Activated CD4-positive, alpha-beta T cell treated with anti-CD3 and anti-CD28 coated beads for 48 hours (primary cell): ENCODE measurements at places on chromosomes 13 and 19.

GRCh38 chr13:103671547-103671946, 605.3 kb upstream of the SLC10A2 start:
- no peak for DNase-seq

- no peak for DNase-seq
These were observed 10.5 kb downstream of the KLF5 start for GRCh38 chr13:73069206-73069805.

DNA sequence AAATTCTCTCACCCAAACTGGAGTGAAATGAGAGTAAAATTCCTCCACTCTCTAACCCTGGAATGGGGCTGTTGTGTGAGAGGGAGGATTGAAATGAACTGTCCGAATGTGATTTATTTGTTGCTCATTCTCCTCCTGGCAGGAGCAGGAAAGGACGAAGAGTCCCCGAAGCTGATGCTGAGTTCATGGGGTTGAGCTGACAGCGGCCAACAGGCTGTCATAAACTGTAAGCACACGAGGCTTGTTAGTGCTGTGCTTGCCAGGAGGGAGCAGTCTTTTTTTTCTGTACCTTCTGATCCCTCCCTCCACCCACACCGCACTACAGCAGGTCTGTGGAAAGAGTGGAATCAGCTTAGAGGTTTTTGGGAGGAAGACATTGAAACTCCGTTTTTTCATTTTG, 33.1 kb upstream of the ZNF331 start:
- no peak for DNase-seq

DNA sequence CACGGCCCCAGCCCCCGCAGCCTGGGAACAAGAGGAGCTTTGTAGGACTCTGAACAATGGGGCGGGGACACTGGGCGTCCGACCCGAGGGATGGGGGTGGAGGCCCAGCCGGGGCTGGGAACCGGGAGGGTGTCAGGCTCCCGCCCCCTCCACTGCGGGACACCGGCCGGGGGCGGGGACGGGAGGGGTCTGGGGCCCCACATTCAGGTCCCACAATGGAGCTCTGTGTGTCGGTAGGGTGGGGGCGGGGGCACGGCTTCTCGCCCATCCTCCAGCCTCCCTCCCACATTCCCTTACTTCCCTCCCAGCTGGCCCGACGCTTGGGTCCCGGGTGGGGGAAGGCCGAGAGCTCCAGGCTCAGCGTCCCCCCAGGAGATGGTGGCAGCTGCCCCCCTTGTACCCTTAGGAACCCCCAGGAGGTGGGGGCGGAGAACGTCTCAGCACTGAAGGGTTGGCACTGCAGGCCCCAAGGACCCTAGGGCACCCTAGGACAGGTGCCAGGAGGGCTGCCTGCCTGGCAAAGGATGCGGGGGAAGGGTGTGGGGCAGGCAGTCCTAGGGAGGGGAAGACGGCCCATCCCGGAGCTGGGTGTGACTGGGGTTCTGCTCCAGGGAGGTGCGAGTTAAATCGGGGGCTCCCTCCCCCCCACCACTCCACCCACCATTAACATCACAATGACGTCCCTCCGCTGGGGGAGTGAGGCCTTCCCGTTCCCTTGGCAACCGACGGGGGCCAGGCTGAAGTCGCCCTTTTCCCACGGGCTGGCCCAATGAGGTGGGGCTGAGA, 5.3 kb downstream of the TTYH1 start:
- no peak for DNase-seq

GRCh38 chr13:88840085-88840484, 1168.9 kb downstream of the SLITRK5 start:
- DNase-seq: no peak

DNA sequence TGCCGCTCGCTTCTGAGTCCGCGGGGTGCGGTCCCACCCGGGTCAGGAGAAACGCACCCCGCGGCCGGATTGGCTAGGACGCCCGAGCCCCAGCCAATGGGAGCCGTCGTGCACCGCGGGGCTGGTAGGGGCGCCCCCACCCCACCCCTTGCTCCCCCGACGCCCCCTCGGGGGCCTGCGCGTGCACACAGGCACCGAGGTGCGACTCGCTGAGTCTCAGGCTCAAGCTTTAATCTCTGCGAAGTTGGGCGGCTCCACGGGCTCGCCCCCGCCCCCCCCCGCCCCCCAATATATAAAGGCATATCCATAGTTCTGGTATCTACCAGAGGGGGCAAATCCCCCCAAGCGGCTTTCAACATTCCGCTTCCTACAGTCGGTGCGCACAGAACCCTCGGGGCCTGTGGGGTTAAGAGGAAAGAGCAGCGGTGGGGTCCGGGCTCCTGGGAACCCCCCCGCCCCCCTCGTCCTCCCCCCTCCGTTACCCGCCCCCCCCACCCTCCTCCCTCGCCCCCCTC, at the start of gene COX6B2:
TSS of gene COX6B2 (minus strand) at position 22 of the 515 bp plus-strand sequence. CDS start 198 bp downstream, outside the sequence.
- no peak for DNase-seq

DNA sequence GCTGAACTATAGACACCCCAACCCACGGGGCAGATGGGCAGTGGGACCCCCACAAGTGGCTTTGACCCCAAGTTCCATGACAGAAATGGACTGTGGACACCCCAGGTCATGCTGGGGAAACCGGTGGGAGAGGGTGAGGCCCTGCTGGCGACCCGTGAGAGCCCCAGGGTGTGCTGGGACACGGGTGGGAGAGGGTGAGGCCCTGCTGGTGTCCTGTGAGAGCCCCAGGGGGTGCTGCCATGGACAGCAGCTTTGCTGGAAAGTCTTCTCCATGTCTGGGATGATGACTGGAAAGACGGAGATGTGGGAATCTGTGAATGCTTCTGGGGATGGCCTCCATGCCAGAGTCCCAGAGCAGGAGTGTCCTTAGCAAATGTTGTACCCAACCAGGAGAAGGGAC, 148.4 kb downstream of the URI1 start:
- DNase-seq: no peak

DNA sequence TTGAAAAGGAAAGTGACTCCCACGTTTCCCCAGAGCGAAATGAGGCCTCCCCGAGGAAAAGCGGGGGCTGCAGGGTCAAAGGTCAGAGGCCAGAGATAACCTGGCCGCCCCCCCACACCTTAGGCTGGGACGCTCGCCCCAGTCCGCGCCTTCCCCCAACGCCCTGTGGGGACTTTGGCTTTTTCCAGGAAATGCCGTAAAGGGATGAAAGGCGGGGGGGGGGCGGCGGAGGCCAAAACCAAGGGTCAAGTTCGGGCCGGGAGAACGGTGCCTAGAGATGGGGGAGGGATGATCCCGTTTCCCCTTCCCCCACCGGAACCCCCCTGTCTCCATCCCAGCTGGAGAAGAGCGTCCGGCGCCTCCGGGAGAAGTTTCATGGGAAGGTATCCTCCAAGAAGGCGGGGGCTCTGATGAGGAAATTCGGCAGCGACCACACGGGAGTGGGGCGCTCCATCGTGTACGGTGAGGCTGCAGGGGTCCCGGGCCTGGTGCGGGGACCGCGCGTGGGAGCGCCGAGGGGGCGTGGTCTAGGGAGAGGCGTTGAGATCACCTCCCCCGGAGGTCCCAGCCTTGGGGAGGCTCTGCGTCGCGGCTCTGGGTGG, 575 bp downstream of the SHFL start:
- peak; percentile 57 for DNase-seq

DNA sequence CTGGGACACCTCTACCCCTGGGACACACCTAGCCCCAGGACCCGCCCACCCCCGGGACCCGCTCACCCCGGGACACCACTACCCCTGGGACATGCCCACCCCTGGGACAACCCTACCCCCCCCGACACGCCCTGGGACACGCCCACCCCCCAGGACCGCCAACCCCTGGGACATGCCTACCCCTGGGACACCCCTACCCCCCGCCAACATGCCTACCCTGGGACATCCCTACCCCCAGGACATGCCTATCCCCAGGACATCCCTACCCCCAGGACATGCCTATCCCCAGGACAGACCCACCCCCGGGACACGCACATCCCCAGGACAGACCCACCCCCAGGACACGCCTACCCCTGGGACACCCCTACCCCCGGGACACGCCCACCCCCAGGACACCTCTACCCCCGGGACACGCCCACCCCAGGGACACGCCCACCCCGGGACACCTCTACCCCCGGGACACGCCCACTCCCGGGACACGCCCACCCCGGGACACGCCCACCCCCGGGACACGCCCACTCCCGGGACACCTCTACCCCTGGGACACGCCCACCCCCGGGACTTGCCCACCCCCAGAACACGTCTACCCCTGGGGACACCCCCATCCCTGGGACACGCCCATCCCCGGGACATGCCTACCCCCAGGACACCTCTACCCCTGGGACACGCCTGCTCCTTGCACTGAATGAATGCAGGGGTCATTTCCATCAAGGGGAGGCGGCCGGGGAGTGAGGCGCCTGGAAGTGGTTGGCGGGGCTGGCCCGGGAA, 32.3 kb downstream of the ADPRHL1 start:
- no peak for DNase-seq

GRCh38 chr19:44544031-44544430, 14.6 kb upstream of the CEACAM20 start:
- no peak for DNase-seq

DNA sequence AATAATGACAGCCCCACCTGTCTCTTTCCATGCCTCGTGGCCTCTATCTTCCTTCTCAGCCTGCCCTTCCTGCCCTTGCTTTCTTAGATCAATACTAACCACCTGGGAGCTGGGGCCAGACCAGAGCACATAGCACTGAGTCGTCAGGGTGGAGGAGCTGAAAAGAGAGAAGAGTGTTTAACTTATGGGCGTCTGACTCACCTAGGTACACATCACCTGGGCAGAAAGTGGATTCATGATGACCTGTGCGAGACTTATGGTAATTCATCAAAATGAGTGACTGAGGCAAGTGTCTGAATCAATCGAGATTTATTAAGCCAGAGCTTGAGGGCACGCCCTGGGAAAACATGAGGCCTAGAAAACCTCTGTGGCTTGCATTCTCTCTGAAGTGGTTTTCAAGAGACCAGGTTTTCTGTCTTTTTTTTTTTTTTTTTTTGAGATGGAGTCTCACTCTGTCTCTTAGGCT, 19.2 kb downstream of the CEACAM6 start:
- peak; percentile 67 for DNase-seq

- DNase-seq: no peak
These were observed 5.4 kb downstream of the C19orf47 start for GRCh38 chr19:40342644-40343311.

- no peak for DNase-seq
These were observed 34.2 kb downstream of the TDRD3 start for GRCh38 chr13:60431108-60431700.

GRCh38 chr19:7874076-7874896, at the start of gene PRR36:
Gene PRR36 (minus strand): TSS chr19:7874390. CDS start chr19:7873689, 701 bp downstream.
- peak; percentile 46 for DNase-seq

- peak; percentile 82 for DNase-seq
These were observed 492 bp downstream of the TMEM147 start for GRCh38 chr19:35545855-35546381.

DNA sequence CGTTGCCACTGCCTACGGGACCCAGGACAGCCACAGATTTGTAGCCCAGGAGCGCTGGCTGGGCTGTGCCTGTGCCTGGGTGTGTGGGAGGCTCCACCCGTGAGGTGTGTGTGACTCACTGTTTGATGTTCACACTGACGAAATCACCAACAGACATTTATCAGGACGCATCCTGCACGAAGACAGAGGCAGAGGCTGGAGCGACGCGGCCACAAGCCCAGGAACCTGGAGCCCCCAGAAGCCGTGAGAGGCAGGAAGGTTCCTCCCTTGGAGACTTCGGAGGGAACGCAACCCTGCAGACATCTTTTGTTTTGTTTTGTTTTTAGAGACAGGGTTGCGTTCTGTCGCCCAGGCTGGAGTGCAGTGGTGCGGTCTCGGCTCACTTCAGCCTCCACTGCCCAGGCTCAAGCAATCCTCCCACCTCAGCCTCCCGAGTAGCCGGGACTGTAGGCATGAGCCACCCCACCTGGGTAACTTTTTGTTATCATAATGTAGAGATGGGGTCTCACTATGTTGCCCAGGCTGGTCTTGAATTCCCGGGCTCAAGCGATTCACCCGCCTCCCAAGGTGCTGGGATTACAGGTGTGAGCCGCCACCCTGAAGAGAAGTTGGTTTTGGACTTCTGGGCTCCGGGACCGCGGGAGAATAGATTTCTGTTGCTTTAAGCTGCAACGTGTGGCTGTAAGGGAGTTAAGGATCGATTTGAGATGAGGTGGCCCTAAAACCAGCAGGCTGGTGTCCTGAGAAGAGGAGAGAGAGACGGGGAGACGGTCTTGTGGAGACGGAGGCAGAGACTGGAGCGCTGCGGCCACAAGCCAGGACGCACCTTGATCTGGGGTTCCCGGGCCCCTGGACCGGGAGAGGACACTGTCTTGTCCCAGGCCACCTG, 24.9 kb upstream of the WDR18 start:
- peak; percentile 78 for DNase-seq

GRCh38 chr19:23597661-23598060, 89.4 kb downstream of the ZNF675 start:
- no peak for DNase-seq

DNA sequence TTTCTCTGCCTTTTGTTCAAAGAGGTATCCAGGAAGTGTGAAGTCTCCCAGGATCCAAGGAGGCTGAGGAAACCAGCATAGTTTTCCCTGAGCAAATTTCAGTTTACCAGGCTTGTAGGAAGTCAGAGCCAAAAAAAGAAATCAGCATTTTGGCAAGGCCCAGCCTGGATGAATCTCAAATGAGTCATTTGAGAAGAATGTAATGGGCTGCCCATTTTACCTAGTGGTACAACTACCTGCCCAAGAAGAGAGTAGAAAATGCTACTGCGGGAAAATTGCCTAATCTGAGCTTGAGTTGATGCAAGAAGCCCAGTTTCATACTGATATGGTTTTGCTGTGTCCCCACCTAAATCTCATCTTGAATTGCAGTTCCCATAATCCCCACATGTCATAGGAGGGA, 284.1 kb upstream of the ZNF507 start:
- DNase-seq: no peak
